ENCODE measurements at places on chromosomes 4 and X.

DNA sequence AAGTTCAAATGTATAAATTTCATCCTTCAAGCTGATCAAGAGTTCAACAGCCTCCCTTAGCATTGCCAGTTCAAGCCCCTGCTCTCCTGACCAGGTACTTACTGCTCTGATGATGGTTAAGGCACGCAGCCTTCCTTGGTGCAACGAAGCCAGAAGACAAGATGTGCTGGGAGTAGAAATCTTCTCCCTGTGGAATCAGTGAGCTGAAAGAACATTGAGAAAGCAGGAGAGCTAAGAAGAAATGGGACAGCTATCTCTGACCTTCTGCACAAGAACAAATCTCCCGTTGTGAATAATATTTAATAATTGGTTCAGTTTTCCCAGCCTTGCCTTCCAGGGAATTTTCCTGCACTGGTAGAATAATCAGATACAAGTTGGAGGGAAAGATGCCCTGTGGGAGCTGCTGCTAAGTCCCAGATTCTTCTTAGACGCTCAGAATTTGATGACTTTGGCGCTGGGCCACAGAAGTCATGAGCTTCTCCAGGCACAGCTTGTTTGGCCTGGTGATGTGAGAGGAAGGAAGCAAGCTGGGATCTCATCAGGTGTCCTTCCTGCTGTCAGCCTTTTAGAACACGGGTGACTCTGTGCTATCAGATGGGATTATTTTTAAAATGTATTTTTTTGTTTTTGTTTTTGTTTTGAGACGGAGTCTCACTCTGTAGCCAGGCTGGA, 77.8 kb downstream of the CD38 start:
- no peak for DNase-seq

DNA sequence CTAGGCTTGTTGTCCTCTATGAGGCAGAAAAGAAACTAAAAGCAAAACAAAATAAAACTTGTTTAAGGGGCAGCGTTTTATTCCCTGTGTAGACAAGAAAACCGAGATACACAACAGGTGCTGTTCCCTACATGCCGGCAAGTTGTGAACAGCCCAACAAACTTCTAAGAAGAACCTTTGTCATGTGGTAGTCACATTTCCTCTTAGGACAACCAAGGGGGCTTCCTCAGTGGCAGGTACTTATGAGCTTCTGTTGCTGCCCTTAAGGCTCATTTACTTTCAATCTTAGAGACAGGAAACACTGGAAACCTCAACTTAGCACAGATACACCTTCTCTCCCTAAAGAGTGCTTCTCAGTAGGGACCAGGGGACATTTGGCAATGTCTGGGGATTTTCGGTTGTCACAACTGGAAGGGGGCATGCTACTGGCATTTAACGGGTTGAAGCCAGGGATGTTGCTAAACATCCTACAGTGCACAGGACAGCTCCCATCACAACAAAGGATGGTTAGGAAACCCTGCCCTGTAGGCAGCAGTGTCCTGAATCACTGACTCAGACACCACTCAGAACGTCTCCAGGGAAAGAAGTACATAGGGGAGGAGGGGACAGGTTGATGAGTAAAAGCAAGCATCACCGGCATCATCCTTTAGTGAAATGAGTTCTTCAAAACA, 111.0 kb downstream of the ASB9 start:
- no peak for DNase-seq

GRCh38 chr4:53527326-53527725, 64.0 kb downstream of the LNX1 start:
- no peak for DNase-seq

- no peak for DNase-seq
Observed at GRCh38 chrX:47138171-47138570, 6.3 kb downstream of the NDUFB11 start.

GRCh38 chr4:116598980-116599789, 486.2 kb downstream of the TRAM1L1 start:
- DNase-seq, result no peak

- no peak for DNase-seq
Observed at GRCh38 chr4:184845367-184846021, 19.7 kb upstream of the ACSL1 start.

- DNase-seq, result no peak
Observed at GRCh38 chr4:86556791-86557415, 37.2 kb upstream of the PTPN13 start.

DNA sequence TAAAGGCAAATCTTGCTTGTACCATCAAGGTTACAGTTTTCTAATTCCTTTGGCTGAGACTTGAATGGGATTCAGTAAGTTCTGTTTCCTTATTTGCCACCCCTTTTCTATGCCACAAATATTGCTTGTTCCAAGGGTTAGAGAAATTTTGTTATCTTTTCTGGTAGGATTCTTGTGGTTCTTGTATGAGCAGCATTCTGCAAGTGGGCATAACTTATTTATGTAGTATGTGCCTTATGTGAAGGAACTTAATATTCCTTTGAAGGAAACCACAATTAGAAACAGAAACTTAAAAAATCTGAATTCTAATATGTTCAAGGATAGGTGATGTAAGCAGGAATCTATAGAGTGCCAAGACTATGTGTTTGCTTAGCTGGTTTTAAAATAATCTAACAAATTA, 53.1 kb upstream of the TSPAN5 start:
- DNase-seq, result no peak

GRCh38 chr4:157196046-157196445, 24.5 kb upstream of the GRIA2 start:
- no peak for DNase-seq

All from midbrain (tissue), 1 donor.